ENCODE measurements at places on chromosomes 12 and 14. TPM values are rescaled to one million over a fixed set of nuclear protein-coding genes. Genes with fewer than 3 reads are reported as not detected.

The DIO2 gene
- total RNA-seq, result under 0.01 TPM

The PROX2 gene
- total RNA-seq, result not detected

The KRT3 gene
- not detected for total RNA-seq

DNA sequence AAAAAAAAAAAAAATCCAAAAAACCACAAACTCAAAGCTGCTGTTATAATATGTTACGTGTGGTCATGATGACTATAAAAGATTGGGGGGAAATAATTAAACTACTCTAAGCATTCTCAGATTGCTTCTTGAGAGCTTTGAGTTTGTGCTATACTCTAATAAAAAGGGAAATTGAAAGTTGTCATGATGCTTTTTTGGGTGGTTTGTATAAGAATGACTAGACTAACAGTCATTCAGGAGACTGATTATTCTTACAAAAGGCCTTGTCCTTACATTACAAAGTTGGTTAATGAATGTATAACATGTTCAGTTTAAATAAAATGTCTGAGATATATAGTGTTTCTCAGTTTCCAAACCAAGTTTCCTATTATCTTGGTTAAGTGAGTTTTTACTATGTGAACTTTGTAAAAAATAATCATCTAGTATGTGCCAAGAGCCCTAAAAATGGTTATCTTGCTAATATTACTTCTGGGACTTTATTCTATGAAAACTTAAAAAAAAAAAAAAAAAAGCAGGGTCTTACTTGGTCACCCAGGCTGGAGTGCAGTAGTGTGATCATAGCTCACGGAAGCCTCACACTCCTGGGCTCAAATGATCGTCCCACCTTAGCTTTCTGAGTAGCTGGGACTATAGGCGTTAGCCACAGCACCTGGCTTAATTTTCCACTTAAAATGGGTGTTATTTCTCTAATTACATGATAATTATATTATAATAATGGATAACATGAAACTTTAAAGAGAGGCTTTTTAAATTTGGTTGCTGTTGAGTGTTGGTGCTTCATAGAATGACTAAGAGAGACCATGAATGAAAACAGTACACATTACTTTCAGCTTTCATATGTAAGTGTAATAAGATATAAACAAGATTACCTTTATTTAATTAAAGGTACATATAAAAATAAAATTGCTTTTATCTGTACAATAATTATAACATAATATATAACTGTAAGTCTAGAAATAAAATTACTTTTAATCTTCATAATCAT lies 459.6 kb upstream of the RGS6 start:
- no peak overlapping the region for H3K4me3 ChIP-seq
- no peaks in the 10 kb centered on the region for H3K4me1 ChIP-seq
- H3K36me3 ChIP-seq, result no peaks in the 10 kb centered on the region
- H3K27me3 ChIP-seq, result no peaks in the 10 kb centered on the region

DNA sequence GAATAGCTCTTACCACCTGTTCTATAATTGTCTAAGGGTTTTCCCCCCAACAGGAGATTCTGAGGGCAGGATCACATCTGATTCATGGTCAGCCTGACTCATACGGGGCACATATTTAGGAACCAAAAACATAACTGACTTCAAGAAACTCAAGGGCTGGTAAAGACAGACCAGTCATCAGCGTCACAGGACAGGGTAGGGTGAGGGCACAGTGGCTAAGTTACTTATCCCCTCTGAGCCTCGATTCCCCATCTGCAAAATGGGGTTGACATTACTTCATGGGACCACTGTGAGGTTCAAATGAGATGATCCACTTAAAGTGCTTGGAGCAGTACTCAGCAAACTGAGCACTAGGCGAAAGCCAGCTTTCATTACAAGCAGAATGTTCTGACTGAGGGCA lies 606 bp downstream of the CINP start:
- peaks cover 4% of the 10 kb centered on the region for H3K36me3 ChIP-seq
- no peak for DNase-seq
- peaks cover 19% of the 10 kb centered on the region for H3K4me1 ChIP-seq
- peak overlapping the region; percentile 78 for H3K4me3 ChIP-seq

- H3K27me3 ChIP-seq, result no peaks in the 10 kb centered on the region
- H3K4me1 ChIP-seq, result no peaks in the 10 kb centered on the region
- H3K27ac ChIP-seq, result no peak overlapping the region
- H3K4me3 ChIP-seq, result no peak overlapping the region
These were observed 241.4 kb downstream of the FOXG1 start for GRCh38 chr14:29007990-29008389.

DNA sequence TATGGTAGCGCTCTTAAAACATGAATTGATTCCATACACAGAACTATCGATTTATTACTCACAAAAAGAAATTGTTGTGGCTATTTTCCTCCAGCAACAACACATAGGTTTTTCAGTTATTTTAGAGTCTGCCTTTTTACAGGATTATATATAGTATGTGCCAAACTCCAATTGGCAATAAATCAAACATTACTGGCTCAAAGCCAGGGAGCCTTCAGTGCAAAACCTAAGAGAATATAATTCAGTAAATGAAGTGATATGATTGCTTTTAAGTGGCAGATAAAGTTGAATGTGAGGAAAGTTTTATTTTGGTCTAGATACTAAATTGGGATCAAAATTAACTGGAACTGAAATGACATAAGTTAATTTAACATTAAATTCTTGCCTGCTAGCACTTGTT lies 234.8 kb downstream of the PIK3C2G start:
- no peak for DNase-seq
- H3K27me3 ChIP-seq, result no peaks in the 10 kb centered on the region
- H3K4me3 ChIP-seq, result no peak overlapping the region
- no peaks in the 10 kb centered on the region for H3K4me1 ChIP-seq

All from liver (tissue), 10 donors.